ENCODE measurements at places on chromosomes 6 and 20.

- DNase-seq: no peak
Observed at GRCh38 chr6:167756597-167756996, 70.1 kb upstream of the AFDN start.

DNA sequence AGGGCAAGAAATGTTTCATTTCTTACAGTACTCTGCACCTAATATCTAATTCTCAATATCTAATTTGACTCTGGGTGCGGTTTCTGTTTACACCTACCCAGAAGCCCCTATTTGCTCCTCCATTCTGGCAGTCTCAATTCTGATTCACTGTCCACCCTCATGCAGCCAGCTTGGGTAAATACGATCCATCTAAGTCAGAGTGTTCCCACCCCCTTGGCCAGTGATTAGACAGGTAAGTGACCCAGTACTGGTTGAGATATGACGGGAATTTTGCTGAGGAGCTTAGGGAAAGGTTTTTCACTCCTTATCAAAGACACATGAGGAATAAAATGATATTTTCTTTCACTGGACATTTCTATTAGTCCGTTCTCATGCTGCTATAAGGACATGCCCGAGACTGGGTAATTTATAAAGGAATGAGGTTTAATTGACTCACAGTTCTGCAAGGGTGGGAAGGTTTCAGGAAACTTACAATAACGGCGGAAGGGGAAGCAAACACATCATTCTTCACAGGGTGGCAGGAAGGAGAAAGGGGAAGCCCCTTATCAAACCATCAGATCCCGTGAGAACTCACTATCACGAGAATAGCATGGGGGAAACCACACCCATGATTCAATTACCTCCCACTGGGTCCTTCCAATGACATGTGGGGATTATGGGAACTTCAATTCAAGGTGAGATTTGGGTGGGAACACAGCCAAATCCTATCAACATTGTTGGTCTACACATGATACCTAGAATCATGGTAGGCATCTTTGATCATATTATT, 29.4 kb downstream of the GLO1 start:
- DNase-seq: no peak

DNA sequence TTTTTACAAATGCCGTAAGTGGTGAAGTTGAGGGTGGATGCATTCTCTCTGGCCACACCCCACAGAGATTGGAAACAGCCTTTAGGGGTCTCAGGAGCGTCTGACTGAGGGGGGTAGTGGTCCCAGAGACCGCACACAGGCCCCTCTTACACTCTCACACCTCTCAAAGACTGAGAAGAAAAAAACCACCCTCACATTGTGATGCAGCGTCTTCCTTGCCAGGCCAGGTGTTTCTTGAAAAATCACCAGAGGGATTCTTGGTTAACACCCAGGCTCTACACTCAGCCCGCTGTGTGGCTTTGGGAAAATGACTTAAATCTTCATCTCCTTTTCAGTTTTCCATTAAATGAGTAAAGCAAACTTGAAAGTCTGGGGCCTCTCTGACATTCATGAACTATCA, 115.8 kb upstream of the SPTLC3 start:
- DNase-seq: no peak

DNA sequence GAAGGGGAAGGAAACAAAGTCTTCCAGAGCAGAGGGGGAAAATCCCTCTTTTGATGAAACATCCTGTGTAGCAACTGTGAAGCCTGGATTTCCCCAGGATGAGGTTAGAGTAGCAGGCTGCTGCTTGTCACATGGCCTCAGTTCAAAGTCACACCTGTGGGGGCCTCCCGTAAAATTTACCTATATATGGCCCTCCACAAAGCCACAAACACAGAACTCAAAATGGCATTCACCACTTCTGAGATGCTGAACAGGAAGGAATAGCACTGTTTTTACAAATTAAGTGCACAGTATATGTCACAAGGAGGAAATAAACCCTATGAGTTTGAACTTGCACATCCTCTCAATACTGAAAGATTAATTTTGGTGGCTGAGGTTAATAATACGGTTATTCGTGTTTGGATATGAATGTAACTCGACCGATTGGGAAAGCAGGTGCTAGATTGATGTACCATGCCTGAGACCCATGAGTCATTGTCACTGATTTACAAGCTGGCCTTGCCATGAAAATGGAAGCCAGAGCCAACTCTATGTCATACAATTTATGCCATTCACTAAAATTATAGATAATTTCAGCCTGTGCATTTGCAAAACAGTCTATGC, 70.6 kb downstream of the SGK1 start:
- DNase-seq: peak; percentile 17

DNA sequence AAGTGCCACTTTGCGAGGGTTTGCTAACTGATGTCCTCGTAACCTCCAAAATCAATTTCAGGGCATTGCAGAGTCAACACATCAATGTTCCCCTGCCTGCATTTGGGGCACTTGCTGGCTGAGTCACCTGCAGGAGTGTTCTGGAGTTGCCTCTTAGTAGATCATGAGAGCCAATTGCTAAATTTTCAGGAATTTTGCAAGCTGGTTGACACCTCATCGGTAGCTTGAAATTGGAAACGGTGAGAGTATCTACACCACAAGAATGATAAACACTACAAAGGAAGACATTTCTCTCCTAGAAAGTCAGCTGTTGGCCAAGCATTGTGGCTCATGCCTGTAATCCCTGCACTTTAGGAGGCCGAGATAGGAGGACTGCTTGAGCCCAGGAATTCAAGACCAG, 10.8 kb upstream of the BFSP1 start:
- DNase-seq: no peak

DNA sequence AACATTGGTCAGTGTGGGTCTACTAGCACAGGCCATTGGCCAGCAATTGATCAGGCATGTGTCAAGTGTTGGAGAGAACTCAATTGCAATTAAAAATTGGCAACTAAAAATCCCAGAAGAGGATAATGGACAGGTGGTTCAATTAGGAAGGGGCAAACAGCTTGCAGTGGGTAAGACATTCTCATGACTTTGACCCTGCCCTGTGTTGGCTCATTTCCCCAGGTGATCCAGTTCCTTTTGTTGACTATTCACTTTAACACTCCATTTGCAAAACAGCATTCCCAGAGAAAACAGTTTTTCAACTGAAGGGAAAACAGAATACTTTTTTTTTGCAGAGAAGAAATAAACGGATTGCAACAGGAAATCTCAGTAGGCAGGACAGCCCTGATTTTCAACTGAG, 28.9 kb upstream of the SCGN start:
- no peak for DNase-seq

- DNase-seq: no peak
Observed at GRCh38 chr20:41524980-41525613, 93.1 kb downstream of the CHD6 start.

DNA sequence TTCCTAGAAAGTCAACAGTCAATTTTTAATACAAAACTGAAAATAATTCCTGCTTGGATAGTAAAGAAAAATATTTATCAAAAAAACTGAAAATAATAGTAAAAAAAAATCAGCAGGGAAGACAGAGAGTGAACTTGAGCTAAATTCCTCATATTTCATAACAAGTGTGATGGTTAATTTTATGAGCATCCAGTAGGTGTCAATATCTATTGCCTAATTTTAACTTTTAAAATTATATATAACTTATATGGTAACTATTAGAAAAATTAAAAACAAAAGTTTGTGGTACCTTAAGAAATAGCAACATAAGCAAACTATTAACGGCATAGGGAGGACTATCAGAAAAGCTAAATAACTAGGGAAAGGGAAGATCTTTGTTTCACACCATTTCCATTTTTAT, 2.1 kb downstream of the EPM2A start:
- DNase-seq: no peak

DNA sequence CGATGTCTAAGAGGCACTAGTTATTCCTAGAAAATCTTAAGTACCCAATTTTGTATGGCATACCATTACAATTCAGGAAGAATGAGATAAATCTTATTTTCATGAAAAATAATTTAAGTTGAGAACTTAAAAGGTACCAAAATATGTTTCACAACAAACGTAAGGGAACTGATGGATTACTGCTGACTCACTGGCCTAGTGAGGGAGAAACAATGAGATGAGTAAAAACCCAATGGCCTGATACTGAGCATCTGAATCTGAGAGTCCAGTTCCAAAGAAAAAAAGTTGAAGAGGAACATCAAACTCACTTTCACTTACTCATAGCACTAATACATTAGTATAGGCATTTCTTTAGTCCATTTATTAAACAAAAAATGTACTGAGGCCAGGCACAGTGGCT, 56.0 kb downstream of the MDN1 start:
- DNase-seq: no peak

DNA sequence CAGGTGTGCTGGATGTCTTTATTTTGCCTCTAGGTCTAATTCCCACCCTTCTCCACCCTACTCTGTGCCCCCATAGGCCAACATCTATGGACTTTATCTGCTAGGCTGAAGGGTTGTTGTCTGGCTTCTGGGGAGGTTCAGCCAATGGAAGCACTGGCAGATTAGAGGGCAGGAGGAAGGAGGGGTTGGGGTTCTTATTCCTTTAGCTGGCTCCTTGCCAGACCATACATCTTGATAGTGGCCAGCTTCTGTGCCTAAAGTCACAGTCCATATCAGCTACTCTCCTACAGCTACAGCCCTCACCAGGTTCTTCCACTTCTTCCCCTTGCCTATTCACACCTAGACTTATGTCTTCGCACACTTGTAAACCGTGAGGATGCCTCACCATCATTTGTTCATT, 41.1 kb downstream of the ROS1 start:
- no peak for DNase-seq

- DNase-seq: no peak
Observed at GRCh38 chr20:59323731-59324130, 23.3 kb downstream of the EDN3 start.

GRCh38 chr20:3595541-3595940, 67.7 kb downstream of the GFRA4 start:
- no peak for DNase-seq

DNA sequence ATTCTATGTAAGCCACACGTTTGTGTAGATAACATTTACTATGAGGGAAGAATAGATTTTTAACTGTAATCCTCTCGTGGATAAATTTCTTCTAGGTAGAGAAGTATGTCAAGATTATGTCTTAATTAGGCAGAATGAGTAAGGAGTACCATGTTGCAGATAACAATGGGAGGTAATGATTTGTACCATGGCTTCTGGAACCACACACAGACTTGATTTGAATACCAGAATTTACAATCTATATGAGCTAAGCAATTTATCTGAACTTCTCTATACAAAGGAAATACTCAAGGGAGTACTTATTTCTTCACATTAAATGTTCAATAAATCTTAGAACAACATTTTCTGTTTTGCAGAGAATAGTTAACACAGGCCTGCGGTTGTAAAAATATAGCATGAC, 51.5 kb downstream of the RPS12 start:
- no peak for DNase-seq

- no peak for DNase-seq
Observed at GRCh38 chr20:24519476-24519875, 50.0 kb downstream of the SYNDIG1 start.

- no peak for DNase-seq
Observed at GRCh38 chr6:136148051-136148450, 102.1 kb downstream of the MTFR2 start.

All from activated T-helper 1 cell treated with anti-CD3 and anti-CD28 coated beads, Interleukin-2, amount 50 U/mL, for 16 hours (primary cell).